ENCODE measurements at places on chromosomes 3 and 15.

- DNase-seq: no peak
Observed at GRCh38 chr3:143928056-143928455, 43.6 kb upstream of the DIPK2A start.

- DNase-seq: no peak
Observed at GRCh38 chr3:13532631-13533030, 16.3 kb upstream of the FBLN2 start.

DNA sequence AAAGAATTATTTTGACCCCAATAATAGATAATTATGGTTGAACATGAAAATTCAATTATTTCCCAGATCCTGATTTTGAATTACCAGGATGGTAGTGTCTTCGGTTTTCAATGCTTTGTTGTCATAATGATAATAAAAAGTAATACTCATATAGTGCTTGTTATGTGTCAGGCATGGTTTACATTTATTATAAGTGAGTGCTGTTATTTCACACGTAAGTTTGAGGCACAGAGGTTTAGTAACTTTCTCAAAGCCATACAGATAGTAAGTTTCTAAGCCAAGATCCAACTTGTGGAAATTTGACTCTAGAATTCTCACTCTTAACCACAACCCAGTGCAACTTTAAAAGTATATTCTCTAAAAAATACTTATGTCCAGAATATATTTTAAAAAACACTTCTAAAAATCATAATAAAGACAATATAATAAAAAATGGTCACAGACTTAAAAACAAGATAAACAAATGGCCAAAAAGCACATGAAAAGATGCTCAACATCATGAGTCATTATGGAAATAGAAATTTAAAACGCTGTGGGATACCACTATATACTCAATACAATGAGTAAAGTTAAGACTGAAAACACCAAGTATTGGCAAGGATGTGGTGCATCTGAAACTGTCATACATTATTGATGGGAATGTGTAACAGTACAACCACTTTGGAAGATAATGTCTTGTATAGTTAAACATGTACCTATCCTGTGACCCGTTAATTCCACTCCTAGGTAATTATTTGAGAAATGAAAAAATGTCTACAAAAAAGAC, 45.2 kb downstream of the SPRED1 start:
- no peak for DNase-seq

GRCh38 chr3:71074423-71074822, 509.1 kb downstream of the FOXP1 start:
- no peak for DNase-seq

DNA sequence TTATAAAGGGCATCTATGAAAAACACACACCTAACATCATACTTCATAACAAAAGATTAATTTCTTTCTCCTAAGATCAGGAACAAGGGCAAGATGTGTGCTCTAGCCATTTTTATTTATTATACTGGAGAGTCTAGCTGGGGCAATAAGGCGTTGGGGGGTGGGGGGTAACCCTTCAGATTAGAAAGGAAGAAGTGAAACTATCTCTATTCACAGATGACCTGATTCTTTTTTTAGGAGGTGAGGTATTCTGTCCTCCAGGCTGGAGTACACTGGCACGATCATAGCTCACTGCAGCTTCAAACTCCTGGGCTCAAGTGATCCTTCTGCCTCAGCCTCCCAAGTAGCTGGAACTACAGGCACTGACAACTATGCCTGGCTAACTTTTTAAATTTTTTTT, 89.5 kb upstream of the MANF start:
- no peak for DNase-seq

DNA sequence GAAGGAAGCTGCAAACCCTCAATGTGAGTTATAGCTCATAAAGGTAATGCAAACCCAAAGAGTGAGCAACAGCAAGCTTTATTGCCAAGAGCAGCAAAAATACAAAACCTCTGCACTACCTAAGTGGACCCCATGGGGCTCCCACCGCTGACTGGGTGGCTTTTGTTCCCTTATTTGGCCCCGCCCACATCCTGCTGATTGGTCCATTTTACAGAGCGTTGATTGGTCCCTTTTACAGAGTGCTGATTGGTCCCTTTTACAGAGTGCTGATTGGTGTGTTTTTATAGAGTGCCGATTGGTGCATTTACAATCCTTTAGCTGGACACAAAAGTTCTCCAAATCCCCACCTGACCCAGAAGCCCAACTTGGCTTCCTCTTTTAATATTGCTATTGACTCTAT, 154.5 kb upstream of the NSMCE3 start:
- DNase-seq: no peak

DNA sequence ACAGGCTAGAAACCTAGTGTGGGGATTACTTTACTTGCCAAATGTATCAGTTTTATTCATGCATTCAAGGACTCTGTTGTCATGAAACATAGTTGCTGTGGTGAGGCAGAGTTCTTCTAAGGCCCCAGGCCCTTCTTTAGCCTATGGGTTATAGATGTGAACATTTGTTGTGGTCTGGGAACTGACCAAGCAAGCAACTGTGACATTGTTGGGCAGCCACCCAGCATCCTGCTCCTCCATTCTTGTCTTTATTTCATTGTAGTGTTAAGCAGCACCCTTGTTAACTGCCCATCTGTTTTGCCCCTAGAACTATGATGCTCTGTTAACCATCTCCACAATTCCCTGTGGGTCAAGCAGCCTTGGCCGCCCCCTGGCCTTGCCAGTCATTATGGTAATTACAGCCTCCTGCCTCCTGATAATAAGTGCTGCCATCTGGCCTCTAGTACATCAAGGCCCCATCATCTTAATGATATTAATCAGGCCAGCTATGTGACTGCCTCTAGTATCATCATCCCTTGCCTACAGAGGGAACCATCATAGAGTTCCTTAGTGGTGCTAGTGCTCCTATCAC, 12.2 kb upstream of the IFT57 start:
- DNase-seq: no peak

DNA sequence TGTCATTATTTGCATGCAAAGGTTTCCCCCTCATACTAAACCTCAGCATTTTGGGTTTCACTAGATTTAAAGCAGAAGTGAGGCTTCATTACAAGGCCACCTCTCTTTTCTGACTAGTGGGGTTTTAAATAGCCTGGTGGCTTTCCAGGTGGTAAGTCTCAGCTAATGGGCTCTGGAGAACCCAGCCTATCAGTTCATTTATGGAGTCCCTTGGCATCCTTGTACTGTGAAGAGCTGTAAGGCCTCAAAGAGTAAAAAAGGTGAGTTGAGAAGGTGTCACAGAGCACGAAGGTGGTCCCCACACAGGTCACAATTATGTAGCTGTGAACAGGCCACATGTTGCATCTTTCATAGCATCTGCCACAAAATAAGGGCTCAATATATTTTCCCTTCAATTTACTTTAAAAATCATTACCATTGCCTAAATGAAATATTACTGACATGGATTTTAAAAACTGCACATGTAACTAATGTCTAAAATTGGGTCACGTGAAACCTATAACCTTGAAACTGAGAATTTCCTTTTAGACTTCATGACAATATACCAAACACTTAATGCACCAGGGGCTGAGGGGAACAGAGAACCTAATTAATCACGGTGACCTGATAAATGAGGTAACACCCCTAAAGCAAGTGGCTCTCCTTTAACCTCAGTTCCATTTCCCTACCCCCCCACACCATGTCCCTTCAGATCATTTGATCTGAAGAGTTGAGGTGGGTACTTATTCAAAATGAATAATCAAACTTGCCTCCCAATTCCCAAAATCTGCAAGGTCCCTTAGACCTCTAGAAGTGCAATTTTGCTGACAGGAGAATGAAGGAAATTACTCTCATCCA, 1.3 kb downstream of the NGLY1 start:
- DNase-seq: no peak

DNA sequence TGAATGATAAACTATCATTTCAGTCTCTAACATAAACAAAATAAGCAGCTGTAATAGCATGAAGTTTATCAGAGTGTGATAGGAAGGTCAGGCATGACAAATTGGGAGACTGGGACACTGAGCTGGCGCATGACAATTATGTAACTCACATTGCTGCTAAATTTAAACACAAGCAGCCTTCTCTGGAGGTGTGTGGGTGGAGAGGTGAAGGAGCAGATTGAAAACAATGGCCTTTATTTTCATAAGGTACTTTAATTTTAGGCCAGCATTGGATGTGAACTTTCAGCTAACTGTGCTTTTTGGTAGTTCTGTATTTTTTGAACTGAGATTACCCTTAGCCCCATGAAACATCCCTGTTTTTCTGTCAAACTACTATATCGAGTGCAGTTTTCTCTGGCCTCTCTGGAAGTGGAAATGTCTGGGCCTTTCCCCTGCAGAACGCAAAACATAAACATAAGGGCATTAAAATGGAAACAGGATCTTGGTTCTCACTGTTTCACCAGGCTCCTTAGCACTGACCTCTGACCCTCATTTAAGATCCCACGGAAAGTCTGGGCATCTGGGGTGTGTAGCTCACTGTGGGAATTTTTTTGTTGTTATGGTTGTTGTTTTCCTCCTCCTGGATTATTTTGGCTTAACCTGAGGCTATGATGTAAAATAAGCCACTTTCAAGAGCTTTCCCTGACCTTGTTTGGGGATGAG, 160.1 kb upstream of the DPH6 start:
- no peak for DNase-seq

GRCh38 chr3:127479449-127479848, 111.1 kb downstream of the TPRA1 start:
- DNase-seq: no peak

DNA sequence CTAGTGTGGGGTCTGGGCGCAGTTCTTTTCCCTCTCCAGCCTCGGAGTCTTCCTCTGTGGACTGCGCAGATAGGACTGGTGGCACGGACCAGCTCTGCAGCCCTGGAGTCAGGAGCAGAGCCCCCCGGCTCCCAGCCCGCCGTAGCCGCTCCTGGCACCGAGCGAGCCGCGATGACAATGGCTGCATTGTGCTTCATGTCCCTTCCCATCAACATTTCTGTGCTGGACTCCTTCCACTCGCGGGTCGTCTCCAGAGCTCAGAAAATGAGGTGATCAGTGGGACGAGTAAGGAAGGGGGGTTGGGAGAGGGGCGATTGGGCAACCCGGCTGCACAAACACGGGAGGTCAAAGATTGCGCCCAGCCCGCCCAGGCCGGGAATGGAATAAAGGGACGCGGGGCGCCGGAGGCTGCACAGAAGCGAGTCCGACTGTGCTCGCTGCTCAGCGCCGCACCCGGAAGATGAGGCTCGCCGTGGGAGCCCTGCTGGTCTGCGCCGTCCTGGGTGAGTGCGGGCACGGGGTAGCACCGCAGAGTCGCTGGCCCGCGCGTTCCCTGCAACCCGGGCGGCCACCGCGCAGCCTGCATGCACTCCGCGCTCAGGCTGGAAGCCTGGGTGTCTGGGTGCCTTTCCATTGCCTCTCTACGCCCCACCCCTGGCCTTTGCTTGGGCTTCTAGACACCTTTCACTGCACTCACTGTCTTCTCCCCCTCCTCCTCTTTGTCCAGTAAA, at the start of gene TF:
TF (plus strand) TSS at position 413 of the 731 bp plus-strand sequence; CDS start at position 461, 48 bp downstream.
- DNase-seq: no peak

- DNase-seq: no peak
Observed at GRCh38 chr3:167882057-167882667, 146.6 kb downstream of the SERPINI1 start.

- no peak for DNase-seq
Observed at GRCh38 chr15:50558012-50558411, 11.5 kb upstream of the USP50 start.

DNA sequence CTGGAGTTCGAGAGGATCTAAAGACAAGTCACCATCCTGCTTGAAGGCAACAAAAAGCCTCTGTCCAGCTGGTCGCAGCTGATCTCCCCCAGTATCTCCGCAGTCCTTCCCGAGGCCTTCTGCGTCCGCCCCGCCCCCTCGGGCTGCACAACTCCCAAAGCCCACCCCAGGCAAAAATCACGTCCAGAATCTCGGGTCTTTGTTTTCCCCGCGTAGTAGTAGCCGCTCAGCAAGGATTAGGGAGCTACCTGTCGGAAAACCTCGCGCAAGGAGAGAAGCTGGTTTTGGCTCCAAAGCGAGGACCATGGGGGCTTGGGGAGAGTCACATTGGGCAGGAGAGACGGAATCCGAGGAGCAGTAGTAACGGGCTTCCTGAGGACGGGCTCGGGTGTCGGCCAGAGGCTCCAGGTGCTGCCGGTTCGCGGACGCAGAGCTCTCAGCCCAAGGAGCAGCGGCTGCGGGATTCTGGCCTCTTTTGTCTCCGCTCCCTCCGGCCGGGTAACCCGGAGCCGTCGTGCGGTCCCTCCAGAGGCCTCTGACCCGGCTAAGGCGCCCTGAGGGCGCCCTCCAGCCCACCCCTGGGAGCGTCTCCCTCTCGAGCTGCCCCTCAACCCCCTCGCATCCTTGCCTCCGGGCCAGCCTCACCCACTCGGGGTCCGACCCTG, 401 bp downstream of the ZSCAN29 start:
- no peak for DNase-seq

- DNase-seq: no peak
Observed at GRCh38 chr15:85477730-85478129, 97.3 kb downstream of the AKAP13 start.

DNA sequence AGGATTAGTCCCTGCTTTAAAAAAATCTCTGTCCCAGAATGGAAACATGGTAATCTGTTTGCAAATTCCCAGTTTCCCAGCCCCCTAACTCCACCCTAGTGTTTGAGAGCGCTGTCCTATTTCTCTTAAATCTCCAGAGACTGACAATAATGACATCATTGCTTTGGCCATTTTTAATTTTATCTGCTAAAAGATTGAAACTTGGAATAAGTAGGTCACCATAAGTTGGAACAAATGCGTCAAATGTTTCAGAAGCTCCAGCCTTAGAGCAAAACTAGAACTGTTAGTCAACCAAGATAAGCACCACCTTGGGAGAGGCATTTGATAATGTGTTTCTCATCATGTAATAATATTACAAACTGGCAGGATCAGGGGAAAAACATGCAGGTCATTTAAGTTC, 25.7 kb upstream of the MB21D2 start:
- no peak for DNase-seq

GRCh38 chr3:195260280-195260905, 10.6 kb downstream of the XXYLT1 start:
- no peak for DNase-seq

GRCh38 chr15:50735156-50735555, 30.4 kb downstream of the SPPL2A start:
- no peak for DNase-seq

DNA sequence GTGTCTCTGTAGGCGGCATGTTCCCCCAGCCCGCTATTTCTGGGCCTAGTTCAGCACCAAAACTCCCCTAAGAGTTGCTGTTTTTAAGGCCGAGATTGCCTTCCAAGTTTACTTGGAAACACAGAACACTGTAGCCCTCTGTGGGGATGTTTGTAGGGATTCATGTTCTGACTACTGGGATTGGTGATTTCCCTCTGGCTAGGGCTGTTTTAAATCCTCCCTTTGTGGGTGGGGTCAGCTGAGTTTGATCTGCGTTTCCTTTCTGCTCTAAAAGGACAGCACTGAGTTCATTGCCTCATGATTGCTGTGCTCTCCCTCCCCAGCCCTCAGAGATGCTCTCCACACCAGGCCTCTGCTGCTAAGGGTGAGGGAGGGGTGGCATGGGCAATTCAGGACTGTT, 640.6 kb upstream of the DPPA4 start:
- DNase-seq: no peak

- DNase-seq: no peak
Observed at GRCh38 chr3:15443826-15444524, 16.6 kb downstream of the EAF1 start.

GRCh38 chr3:116552246-116552645, 107.0 kb upstream of the LSAMP start:
- DNase-seq: no peak
